ENCODE measurements at places on chromosomes 7 and 10. TPM values are rescaled to one million over a fixed set of nuclear protein-coding genes. Genes with fewer than 3 reads are reported as not detected.

The CTTNBP2 gene
- 1.1 TPM for polyA plus RNA-seq

The MALRD1 gene
- not detected for polyA plus RNA-seq

The GRM3 gene
- polyA plus RNA-seq = not detected

The TIMM23 gene
- polyA plus RNA-seq = 99.6 TPM

The FFAR4 gene
- not detected for polyA plus RNA-seq

The STRA8 gene
- not detected for polyA plus RNA-seq

The CXCL12 gene
- polyA plus RNA-seq = not detected

The FKBP6 gene
- polyA plus RNA-seq = 0.07 TPM

The OR2A42 gene
- polyA plus RNA-seq = not detected

The HOXA13 gene
- polyA plus RNA-seq = not detected

The C10orf90 gene
- not detected for polyA plus RNA-seq

The ASB10 gene
- not detected for polyA plus RNA-seq

The SORCS1 gene
- polyA plus RNA-seq = not detected

The OPTN gene
- 31.2 TPM for polyA plus RNA-seq

The UNC5B gene
- 4.9 TPM for polyA plus RNA-seq

The DNAJC12 gene
- 0.08 TPM for polyA plus RNA-seq

The ANKRD61 gene
- 0.22 TPM for polyA plus RNA-seq

The TAS2R16 gene
- not detected for polyA plus RNA-seq

The CCZ1B gene
- 9.5 TPM for polyA plus RNA-seq

All from mammary epithelial cell (primary cell).